NCI-H1417 (cell line): ENCODE measurements at places on chromosomes 2 and 18.

GRCh38 chr2:199851883-199852282, 891 bp upstream of the FTCDNL1 start:
- peak; percentile 69 for DNase-seq

GRCh38 chr2:67755156-67755882, 307.5 kb downstream of the C1D start:
- no peak for DNase-seq

GRCh38 chr2:43519643-43520221, 76.1 kb downstream of the THADA start:
- DNase-seq = no peak

DNA sequence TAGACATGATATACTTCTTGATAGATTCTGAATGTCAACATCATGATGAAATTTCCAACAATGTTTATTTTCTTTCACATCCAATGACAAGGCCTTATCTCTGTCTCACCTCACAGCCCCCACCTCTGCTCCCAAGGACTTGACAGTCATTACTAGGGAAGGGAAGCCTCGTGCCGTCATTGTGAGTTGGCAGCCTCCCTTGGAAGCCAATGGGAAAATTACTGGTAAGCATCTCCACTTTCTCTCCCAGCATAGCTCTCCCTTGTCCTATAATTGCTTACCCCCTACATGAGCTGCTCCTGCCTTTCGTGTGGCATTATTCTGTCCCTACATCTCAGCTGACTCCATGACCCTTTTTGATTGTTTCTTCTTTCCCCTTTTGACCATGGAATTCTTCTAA, 821.8 kb downstream of the MBD2 start:
- DNase-seq = peak; percentile 73

- no peak for DNase-seq
Measured at GRCh38 chr2:144161061-144161460, 358.9 kb downstream of the ZEB2 start.

DNA sequence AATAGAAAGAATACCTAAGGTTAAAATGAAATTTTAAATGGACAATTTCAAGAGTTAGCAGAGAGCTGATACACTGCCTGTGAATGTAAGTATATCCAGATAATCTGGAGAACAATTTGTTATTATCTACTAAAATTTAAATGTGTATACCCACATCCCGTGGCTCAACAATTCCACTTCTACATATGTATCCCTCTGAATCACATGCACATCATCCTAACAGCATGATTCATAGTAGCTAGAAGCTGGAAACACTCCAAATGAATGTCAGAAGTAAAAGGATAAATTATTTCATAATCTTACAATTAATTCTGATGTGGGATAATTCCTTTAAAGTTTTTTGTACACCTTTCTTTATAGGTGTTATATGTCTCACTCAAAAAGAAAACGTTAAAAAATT, 87.9 kb downstream of the CNTNAP5 start:
- no peak for DNase-seq

GRCh38 chr2:26911911-26912861, 58.3 kb upstream of the MAPRE3 start:
- peak; percentile 98 for DNase-seq

DNA sequence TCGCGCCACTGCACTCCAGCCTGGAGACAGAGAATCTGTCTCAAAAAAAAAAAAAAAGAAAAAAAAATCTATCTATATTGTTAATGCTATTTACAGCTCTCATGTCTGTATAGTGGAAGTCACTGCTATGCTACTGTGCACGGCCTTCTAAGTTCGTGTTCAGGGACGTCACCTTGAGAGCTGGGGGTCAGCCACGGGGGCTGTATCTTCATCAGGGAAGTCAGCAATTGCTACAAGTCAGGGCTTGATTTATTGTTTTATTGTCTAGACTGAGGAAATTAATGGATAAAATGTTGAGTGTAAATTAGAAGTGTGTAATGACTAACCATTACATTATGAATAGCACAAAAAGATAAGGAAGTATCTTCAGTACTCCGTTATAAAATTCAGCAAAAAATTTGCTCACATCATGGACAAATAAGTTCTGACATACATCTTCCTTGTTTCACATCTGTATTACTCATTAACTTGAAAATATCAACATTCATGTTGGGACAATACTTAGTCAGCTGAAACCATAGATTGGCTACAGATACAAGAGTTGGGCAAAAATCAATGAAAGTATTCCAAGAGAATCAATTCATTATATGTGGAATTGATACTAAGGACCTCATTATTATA, 136.6 kb upstream of the SEC11C start:
- no peak for DNase-seq

DNA sequence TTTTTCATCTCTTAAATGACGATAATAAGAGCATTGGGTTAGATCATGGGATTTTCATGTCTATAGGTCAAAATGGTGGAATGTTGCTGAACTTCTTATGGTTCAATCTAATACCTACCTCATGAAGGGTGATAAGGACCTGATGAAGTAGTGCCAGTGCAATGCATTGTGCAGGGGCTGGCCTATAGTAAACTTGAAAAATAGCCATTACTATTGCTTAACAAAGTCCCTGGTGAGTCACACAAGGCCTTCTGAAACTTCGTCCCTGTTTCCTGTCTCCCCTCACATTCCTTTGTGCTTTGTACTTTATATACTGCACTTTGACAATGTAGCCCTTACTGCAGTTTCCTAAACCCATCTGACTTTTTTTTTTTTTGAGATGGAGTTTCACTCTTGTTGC, 515.9 kb downstream of the SLC4A3 start:
- DNase-seq = no peak

GRCh38 chr2:153479573-153479972, 1.0 kb upstream of the RPRM start:
- DNase-seq = no peak

DNA sequence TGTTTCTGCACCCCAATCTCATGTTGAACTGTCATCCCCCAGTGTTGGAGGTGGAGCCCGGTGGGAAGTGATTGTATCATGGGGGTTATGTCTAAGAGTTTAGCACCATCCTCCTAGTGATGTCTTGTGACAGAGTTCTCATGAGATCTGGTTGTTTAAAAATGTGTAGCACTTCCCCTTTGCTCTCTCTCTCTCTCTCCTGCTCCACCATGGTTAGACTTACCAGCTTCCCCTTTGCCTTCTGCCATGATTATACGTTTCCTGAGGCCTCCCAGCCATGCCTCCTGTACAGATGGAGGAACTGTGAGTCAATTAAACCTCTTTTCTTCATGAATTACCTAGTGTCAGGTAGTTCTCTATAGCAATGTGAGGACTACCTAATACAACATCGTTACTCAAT, 396.9 kb upstream of the LRATD1 start:
- no peak for DNase-seq

DNA sequence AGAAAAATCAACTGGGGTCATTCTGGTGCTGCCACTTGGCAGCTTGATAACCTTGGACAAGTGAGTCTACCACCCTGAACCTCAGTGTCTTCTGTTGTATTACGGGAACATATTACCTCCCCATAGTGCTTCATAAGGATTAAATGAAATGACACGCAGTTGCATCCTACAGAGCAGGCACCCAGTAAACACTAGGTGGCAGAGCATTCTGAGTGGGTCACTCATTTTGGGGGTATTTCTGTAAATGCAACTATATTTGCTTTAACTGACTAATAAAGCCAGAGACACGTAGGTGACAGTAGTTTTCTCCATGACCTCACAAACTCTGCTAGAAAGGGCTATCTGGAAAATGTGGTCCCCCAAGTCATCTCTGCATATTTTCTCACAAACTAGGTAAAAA, 4.7 kb downstream of the CD226 start:
- no peak for DNase-seq

GRCh38 chr2:235026649-235027557, 75.1 kb downstream of the SH3BP4 start:
- no peak for DNase-seq

GRCh38 chr18:3604498-3605408, 154.8 kb downstream of the TGIF1 start:
- no peak for DNase-seq

GRCh38 chr2:33448220-33448899, 28.1 kb upstream of the RASGRP3 start:
- DNase-seq = no peak

DNA sequence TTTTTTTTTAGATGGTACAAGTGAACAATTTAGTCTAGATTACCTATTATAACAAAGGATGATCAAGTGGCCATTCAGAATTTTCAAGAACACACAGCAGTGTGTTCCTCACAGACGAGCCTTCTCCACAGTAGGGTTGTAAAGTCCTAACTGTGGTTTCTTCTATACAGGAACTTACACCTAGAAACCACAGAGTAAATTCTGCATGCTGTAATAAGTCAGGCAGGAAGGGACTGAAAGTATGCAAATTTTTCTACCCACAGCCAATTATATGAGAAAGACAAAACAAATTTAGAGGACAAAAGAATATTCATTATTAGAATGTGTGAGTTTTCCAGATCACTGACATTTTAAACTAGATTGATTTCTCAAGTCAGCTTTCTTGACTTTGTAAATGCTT, 99.5 kb downstream of the RBMS1 start:
- DNase-seq = no peak

DNA sequence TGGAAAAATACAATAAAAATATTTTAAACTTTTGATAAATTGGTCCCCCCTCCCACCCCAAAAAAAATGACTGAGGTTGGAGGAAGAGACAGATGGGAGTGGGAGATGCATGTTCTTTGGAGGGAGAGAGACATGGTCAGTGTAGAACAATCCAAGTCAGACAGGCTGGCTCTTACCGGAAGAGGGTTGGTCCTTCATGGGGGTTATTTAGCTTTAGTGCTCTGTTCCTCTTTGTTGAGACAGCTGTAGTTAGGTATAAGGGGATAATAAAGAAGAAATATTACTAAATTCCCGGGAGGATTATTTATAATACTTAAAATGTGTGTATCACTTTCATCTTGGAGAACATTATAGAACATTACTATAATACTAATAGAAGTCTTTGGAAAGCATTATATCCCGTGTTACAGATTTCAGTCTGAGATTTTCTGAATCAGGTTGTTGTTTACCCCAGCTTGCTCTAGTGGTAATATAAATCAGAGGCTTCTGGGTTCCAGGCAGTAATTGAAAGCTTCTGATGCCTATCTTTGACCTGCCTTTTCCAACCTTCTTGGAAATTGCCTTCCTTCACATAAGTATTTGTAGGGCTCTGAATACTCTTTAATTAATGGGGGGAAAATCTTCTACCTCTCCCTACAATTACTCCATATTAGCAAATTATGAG, 87.7 kb downstream of the SPTBN1 start:
- no peak for DNase-seq

DNA sequence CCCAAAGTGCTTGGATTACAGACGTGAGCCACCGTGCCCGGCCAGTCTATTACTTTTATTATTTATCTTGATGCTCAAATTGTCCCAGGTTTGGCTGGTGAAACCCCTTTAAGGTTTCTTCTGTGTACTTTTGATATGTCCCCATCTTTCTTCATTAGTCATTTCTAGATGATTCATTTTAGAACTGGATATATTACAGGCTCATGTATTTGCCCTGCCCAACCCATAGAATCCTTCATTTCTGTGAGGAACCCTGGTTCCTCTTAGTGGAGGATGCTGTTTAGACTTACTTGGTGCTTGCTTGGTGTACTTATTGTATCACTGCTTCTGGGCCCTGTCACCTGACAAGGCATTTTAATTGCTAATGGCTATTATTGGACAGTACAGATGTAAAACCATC, 40.1 kb downstream of the KCMF1 start:
- no peak for DNase-seq

GRCh38 chr2:46461011-46461674, 18.2 kb upstream of the TMEM247 start:
- peak; percentile 79 for DNase-seq

DNA sequence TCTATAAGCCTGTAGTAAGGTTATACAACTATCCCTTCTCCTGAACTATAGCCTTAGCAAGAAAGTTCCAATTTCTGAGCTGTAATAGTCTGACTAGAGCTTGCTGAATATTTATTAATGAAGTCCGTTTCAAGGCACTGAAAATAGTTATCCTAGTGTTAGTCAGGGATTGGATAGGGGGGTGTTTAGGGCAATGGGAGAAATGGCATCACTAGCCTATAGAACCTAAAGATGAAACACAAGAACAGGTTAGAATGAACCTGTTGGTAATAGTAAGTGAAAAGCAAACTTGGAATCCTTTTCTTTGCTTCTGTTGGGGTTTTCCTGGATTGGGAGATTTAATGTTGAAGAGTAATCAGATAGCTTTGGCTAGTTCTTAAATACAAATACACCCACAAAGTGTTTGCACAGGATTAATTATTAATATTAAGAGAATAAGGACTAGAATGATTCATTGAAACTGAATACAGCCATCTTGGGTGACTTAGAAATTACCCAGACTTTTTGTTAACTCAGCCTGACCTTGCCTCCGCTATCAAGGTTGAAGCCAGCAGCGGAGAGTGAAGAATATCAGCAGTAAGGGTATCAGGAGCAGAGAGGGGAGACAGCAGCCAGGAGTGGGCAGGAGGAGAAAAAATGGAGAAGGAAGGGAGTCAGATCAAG, 14.4 kb downstream of the CCNT2 start:
- no peak for DNase-seq

DNA sequence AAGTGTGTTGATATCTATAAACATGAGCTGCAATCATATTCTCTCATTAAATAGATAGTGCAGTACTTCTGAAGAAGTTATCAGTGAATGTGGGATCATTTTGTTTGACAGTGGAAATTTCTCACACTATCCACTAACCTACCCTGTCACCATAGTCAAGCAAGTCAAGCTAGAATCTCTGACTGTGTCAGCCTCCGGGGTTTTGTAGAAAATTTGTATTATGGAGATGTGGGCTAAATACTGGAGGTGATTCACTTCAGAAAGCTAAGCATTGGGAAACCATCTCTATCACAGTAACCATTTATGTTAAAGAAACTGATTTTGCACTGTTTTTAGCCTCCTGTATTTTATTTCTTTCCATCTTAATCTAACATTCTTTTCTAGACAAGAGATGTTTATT, 126.6 kb upstream of the CREB1 start:
- no peak for DNase-seq

DNA sequence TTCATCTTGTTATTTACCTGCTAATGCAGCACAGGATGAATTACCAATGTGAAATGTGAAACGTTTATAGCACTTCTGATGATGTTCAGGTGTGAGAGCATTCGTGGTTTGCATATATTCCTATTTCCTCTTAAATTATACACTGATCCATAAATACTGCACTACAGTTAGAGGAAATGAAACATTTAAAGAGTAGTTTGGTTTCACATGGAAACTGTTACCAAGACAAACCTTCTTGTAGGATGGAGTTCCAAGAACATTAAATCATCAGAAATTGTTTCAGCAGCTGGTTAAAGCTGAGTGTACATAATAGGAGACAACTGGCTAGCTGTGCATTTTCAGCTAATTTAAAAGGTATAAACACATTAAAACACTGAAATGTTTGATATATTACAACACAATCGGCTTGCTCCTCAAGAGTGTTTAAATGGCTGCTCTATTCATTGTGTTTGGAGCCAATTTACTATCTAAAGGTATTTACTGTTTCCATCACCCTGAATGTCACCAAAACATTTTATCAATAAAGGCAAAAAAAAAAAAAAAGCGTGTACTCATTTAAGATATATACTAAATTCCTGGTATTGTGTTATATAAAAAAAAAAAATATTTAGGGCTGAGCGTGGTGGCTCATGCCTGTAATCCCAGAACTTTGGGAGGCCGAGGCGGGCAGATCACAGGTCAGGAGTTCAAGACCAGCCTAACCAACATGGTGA, 100.6 kb downstream of the DYM start:
- peak; percentile 59 for DNase-seq
